A549 treated with DMSO at 1 μM for 4 hours (cell line): ENCODE measurements at places on chromosomes 2 and 18. TPM values are rescaled to one million over a fixed set of nuclear protein-coding genes. Genes with fewer than 3 reads are reported as not detected.

CARF gene
- 0.85 to 1.9 TPM (median 1.0 TPM) in 5 replicates for total RNA-seq

LINC00305 gene
- not detected in 5 replicates for total RNA-seq

ADGRF3 gene
- total RNA-seq = 0.03 to 0.13 TPM (median 0.10 TPM) in 5 replicates

TMEM247 gene
- total RNA-seq = not detected in 5 replicates

FAP gene
- total RNA-seq = 0.08 to 0.15 TPM (median 0.11 TPM) in 3 of 5 replicates, not detected in the others

SPHKAP gene
- not detected in 5 replicates for total RNA-seq

CTLA4 gene
- total RNA-seq = not detected in 5 replicates

SLC4A5 gene
- total RNA-seq = 0.18 to 0.41 TPM (median 0.28 TPM) in 5 replicates

YWHAQ gene
- 648 to 722 TPM (median 713 TPM) in 5 replicates for total RNA-seq

GPR75 gene
- 1.5 to 2.6 TPM (median 2.2 TPM) in 5 replicates for total RNA-seq
